Activated naive CD8-positive, alpha-beta T cell treated with anti-CD3 and anti-CD28 coated beads for 36 hours (primary cell): ENCODE measurements at places on chromosomes 13 and 19. TPM values are rescaled to one million over a fixed set of nuclear protein-coding genes. Genes with fewer than 3 reads are reported as not detected.

The CARS2 gene
- 84.8 TPM for total RNA-seq

GRCh38 chr13:46641274-46642081, 88.5 kb downstream of the LRCH1 start:
- H3K27me3 ChIP-seq: no peaks in the 10 kb centered on the region
- H3K36me3 ChIP-seq: peaks cover 3% of the 10 kb centered on the region
- no peak for DNase-seq
- peaks cover 37% of the 10 kb centered on the region for H3K4me1 ChIP-seq

GRCh38 chr13:114263578-114263977, 17.8 kb upstream of the UPF3A start:
- H3K27ac ChIP-seq: peak overlapping the region; percentile 22
- no peak overlapping the region for H3K4me3 ChIP-seq
- peaks cover 27% of the 10 kb centered on the region for H3K4me1 ChIP-seq
- peaks cover 54% of the 10 kb centered on the region for H3K36me3 ChIP-seq

The CGB5 gene
- not detected for total RNA-seq

The PSMD8 gene
- 193 TPM for total RNA-seq

The CCDC70 gene
- 0.56 TPM for total RNA-seq

The CLDND2 gene
- total RNA-seq: 3.8 TPM

GRCh38 chr13:110312339-110313031, 5.4 kb downstream of the COL4A2 start:
- peaks cover 6% of the 10 kb centered on the region for H3K4me1 ChIP-seq
- DNase-seq: no peak
- no peak overlapping the region for H3K4me3 ChIP-seq
- H3K27me3 ChIP-seq: peaks cover 77% of the 10 kb centered on the region

DNA sequence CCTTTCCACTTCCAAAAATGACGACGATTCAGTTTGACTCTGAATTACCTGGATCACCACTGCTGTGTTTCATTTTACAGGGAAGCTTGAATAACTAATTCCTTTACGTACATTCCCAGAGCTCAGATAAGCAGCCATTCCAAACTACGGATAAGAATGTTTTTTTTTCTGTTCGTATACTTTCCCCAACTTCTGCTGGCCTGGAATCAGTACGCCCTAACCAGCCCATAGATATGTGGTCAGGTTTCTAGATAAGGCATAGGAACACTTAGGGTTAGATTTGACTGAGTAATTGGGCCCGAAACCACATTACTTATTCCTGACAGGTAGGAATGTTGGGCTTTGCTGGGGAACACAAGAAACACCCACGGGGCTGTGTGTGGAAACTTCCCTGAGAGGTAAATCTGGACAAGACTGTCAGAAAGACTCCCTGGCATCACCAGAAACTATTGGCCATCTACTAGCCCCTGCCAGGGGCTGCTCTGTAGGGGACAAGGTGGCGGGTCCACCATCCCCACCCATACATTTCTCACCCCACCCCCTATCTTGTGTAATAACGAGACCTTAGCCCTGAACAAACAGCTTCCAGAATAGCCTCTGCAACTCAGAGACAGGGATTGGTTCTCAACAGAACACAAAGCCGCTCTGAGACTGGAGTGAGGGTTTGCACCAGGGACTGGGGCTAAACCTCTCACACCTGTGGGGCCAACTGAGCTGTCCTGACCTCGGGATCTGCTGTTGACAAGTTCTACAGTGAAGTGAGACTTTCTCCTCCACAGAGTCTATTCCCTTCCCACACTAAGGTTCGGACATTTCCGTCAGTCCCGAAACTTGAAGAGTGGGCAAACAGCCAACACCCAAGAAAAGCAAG, 15.6 kb downstream of the RHPN2 start:
- H3K36me3 ChIP-seq: no peaks in the 10 kb centered on the region
- no peaks in the 10 kb centered on the region for H3K27me3 ChIP-seq
- H3K4me1 ChIP-seq: no peaks in the 10 kb centered on the region
- no peak overlapping the region for H3K27ac ChIP-seq
- no peak for DNase-seq
- H3K4me3 ChIP-seq: no peak overlapping the region
